Left hindlimb (tissue), 1 donor: ENCODE measurements at places on chromosomes 1 and 21.

- no peak for DNase-seq
Observed at GRCh38 chr1:110436635-110437034, 14.3 kb upstream of the PROK1 start.

GRCh38 chr1:3461238-3461933 is 6.9 kb downstream of the ARHGEF16 start:
- DNase-seq: peak; percentile 13

GRCh38 chr1:4271338-4271998 is 371.4 kb upstream of the C1orf174 start:
- DNase-seq: no peak

DNA sequence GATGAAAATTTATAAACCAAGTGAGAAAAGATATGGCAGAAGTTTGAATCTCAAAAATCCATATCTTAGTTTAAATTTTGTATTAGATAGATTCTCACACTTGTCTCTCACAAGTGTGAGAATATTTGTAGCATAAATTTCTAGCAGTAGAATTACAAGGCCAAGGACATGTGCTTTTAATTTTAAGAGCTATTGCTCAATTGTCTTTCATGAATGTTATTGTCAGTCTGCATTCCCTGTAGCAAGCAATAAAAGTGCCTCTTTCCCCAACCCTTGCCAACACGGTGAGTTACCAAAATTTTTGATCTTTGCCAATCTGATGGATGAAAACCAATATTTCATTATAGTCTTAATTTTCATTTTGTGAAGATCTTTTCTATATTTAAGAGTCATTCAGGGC is 64.0 kb downstream of the CTH start:
- DNase-seq: no peak

DNA sequence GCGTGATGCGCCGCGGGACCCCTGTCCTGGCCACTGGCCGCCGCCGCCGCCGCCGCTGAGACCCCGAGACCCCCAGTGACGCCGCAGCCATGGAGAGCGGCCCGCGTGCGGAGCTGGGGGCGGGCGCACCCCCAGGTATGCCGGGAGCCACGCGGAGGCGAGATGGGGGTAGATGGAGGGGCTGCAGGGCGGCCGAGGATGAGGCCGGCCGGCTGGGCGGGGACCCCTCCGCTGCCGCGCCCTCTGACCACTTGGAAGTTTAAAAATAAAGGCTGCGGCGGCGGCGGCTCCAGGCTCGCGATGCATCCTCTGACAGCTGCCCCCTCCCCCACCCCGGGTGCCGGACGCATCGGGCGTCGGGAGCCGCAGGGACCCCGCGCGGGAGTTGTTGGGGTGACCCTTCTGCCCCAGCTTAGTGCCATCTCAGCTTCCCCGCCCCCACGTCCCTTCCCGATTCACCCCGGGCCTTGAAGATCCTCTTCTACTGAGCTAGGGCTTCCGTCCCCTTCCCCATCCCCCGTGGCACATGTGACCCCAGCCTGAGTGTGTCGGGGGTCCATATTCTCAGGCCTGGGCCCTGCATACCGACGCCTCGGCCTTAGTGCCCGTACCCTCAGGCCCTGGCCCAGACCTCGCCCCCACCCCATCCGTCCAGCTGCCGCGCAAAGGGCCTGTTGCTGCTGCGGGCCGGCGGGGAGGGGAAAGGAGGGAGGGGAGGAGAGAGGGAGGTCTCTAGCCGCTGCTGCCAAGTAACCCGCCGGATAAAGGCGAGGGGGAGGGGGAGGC is 562 bp downstream of the MAP7D1 start:
- DNase-seq: peak; percentile 88

DNA sequence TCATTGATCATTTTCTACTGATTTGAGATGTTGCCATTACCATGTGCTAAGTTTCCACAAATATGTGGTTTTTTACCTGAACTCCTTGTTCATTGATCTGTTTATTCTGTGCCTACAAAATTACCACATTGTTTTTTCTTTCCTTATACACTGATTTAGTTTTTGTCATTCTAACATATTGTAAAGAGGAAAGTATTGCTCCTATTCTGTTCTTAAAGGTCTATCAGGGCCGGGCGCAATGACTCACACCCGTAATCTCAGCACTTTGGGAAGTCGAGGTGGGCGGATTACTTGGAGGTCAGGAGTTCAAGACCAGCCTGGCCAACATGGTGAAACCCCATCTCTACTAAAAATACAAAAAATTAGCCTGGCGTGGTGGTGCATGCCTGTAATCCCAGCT is 75.1 kb downstream of the CAMTA1 start:
- DNase-seq: no peak

DNA sequence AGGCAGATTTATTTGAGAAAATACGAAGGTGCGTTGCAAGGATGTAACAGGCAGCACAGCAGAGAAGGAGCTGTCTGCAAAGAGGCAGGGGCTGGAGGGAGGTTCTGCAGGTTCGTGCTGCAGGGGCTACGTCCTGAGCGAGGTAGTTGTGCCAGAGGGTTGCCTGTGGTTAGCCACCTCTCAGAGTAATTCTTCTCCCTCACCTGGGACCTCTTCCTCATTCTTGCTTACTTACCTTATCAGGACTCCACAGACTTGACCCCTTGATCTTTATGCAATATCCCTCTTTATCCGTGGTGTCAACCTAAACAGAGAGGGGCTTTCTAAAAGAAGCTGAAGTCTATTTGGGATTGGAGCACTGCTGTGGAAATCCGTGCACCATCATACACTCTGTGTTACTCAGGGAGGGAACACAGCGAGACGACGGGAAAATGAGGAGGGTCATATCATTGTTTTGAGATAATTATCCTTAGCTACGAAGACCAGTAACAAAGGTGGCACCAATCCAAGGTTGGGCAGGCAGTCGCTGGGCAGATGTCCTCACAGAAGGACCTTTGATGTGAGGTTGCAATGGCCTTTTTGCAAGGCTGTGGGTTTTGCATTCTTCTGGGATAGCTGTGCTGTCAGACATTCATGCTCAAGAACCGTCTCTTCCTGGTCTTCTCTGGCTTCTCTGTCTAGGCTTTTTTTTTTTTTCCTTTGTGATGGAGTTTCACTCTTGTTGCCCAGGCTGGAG is 82.8 kb downstream of the WDR4 start:
- no peak for DNase-seq

- no peak for DNase-seq
Observed at GRCh38 chr1:6884652-6885153, 99.4 kb downstream of the CAMTA1 start.

- DNase-seq: no peak
Observed at GRCh38 chr1:27884006-27884954, 11.9 kb downstream of the THEMIS2 start.

GRCh38 chr1:213728593-213729536 is 258.9 kb upstream of the PROX1 start:
- DNase-seq: no peak

- DNase-seq: no peak
Observed at GRCh38 chr1:231393668-231394067, 28.4 kb downstream of the EGLN1 start.

GRCh38 chr1:116476321-116476720 is 94.5 kb downstream of the CD58 start:
- no peak for DNase-seq

- no peak for DNase-seq
Observed at GRCh38 chr21:42302076-42302650, 13.0 kb downstream of the TFF3 start.

- peak; percentile 81 for DNase-seq
Observed at GRCh38 chr1:185733818-185734735, at the start of gene HMCN1. HMCN1 (plus strand) TSS chr1:185734391; CDS start chr1:185734780, 389 bp downstream.

DNA sequence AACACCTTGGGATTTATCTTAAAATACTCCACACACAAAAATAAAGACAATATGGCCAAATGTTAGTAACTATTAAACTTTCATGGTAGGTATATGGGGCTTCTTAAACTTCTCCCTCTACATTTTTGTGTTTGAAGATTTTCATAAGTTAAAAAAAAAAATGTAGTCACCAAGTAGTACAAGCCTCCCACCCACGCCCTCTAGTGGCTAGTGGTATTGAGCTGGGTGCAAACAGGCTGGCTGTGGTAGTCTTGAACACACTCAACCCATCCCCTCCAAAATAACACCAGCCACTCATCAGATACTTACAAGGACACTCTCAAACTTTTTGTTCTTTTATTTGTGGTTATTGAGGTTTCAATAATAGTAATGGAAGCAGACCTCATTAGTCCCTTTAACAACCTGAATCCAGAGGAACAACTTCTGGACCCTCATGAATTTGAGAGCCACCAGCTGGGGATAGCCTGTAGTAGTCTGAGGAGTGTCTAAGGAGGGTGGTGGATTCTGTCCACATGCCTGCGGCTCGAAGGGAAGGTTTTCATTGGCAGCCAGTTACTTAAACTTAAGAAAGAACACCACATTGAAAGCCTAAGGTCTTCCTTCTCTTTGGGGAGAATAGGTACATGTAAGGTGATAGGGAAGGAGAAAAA is 15.6 kb downstream of the RD3 start:
- DNase-seq: peak; percentile 51
